ENCODE measurements at places on chromosomes 4 and X.
A peak's percentile ranks its signal among the peaks of the same experiment; 100 is the strongest.

DNA sequence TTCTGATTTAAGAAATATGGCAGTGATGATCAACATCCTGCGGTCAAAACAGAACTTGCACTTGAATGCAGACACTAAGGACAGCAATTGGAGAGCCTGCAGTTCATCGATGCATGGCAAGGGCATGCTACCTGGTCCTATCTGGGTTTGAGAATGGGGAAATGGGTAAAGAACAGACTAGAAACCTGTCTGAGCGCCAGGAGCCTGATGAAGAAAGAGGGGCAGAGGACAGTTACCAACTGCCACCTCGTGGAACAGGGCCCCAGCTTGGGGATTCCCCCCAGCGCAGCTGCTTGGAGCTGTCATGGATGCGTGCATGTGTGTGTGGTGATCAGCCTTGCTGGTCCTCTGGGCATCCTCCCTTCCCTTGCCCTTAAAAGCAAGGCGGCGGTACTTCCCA, 30.2 kb upstream of the NKRF start:
- no peak for DNase-seq

- DNase-seq = no peak
Observed at GRCh38 chrX:134177527-134177926, 59.5 kb upstream of the CCDC160 start.

DNA sequence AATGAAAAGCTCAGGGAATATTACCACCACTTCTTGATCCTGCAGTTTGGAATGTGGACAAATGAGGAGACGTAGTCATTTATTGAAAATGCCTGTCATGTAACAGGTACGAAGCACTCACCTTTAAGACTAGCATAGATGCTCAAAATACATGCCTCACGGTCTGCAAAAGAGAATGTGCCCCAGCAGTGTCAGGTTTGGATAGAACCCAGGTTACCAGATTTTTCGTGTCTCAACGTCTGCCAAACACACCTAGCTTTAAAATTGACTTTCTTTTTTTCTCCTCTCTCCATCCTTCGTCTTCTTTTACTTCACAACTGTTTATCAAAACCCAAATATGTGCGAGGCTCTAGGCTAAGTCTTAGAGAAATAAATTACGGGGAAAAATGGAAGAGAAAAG, 606.8 kb upstream of the ATOH1 start:
- no peak for DNase-seq

DNA sequence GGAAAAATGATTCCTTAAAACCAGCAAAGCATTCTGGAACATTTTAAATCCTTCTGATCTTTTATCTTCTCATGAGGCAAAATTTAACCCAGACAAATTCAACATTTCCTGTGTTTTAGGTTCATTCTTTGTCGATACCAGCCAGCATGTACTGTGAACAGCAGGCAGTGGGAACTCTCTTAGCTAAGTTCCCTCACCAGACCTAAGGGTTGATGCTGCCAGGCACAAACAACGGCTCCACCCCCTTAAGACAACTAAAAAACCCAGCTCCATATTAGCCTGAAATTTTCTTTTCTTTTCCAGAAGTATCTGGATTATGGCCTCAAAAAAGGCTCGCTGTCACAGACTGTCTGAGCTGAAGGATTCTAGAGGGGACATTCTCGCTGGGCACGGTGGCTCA, 2.4 kb upstream of the RBM47 start:
- no peak for DNase-seq

DNA sequence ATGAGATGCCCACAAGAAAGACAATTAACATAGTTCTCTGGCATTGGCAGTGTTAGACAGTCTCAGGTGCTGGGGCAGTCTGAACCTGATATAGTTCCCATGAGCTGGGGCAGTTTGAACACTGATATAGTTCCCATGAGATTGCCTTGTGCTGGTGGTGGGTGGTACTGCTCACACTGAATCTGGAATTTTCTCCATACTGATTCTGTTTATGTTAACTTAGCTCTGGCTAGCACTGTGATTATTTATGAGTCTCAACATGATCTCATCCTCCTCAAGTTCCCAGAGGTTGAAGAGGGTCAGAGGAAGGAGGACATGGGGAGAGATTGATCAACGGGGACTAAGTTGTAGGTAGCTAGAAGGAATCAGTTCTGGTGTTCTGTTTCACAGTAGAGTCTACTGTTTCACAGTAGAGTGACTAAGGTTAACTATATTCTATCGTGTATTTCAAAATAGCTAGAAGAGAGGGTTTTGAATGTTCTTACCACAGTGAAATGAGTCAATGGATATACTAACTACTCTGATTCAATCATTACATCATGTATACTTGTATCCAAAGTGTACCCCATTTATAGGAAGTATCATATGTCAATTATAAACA, 379.9 kb downstream of the ADAM29 start:
- DNase-seq = peak; percentile 76

GRCh38 chr4:24533364-24533763, 51.0 kb downstream of the DHX15 start:
- DNase-seq = no peak

GRCh38 chrX:154737136-154737535, 13.7 kb downstream of the GAB3 start:
- no peak for DNase-seq

GRCh38 chr4:99362768-99363167, 10.2 kb upstream of the ADH1C start:
- no peak for DNase-seq

- DNase-seq = peak; percentile 76
Observed at GRCh38 chr4:2489841-2490552, 21.1 kb downstream of the RNF4 start.

DNA sequence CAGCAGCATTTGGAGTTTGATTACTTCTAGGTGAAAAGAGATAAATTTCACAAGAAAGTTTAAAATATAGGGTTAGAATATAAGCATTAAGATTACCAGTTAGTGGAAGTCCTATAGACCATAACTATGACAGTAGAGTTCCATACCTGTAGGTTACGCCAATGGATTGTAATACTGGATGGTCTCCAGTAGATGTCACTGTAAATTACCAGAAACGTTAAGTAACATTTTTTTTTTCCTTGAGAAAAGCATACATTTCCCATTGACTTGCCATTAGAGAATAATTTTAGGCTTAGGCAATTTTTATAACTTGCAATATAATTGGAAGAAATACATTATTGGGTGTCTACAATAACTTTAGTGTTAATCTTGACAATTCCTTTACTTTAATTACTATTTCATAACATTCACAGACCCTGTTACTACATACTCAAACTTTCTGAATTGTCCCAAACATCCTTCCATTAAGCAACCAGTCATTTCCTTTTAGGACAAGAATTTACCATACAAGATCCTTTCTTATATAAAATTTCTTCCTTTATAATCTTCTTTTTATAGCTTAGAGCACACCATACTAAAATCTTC, 304.1 kb upstream of the TECRL start:
- DNase-seq = peak; percentile 30

DNA sequence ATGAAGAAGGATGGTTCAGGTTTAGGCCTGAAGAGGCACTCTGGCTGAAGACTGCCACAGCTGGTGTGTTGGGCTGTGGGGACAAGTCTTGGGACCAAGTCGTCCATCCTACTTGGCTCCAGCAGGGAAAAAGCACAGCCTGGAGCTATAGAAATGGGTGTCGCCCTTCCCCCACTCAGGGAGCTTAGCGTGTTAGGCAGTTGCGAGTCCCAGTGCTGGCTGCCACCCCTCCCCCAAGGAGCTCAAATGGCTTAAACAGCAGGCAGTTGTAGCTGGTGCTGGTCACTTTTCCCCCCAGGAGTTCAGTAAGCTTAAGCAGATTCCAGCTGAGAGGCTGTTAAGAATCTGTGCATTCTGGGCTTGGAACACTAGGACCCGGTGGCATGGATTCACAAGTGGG, 319.5 kb upstream of the POF1B start:
- no peak for DNase-seq

DNA sequence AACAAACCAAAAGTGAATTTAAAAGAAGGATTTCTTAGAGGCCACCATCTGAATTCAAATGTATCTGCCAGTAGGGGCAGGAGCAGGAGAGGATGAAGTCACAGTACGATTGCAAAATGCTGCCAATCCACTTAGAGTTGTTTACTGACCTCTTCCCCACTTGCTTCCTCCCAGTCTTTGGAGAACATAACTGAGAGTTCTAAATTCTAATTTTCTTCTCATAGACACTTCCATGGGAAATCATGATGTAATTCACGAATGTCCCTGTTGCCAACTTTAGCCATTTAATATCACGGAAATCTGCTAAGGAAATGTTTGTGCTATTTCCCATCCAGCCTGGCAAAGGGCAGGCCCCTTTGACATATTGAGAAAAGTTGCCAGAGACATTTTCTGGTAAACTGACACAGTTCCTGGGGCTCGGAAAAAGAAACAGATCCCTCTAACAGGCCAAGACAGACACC, 33.6 kb upstream of the NOCT start:
- peak; percentile 92 for DNase-seq

- no peak for DNase-seq
Observed at GRCh38 chrX:42943051-42943974, 165.3 kb upstream of the PPP1R2C start.

GRCh38 chrX:118062817-118063615, 53.6 kb downstream of the KLHL13 start:
- DNase-seq = no peak

DNA sequence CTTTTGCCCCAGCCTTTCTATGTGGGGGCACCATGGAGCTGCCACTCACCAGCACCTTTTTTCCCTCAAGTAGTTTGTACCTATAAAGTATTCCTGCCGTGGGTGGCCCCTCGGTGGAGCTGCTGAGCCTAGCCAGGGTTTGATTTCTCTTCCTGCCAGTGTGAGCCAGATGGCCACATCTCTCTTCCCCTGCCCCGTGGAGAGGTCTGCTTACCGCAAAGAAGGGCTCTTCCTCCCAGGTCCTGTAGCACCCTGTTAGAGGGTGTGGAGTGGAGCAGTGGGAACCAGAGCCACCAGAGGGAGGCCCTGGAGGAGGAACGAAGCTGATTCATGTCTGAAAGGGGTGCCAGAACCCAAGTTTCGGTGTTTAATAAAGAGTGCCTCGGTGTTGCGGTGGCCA, 95.4 kb downstream of the PTTG2 start:
- no peak for DNase-seq

DNA sequence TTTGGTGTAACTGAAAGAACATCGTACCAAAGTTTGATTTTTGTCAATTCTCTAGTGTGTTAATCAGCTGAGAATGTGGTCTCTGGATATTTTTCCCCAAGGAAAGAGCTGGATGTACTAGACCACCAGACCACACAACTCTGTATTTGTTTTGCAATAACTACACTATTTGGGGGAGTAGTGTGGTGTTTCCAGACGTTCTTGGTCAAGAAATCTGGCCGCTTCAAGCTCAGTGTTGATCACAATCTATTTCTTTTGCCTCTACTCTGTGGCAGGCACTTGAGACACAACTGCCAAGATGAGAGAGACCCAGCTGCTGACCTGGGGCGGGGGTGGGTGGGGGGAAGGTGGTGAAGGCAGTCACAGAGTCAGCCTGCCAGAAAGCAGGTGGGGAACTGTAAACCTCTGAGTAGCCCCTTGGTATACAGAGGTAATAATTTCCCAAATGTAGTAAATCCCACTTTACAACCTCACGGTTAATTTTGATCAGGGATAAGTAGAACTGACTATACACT, 30.6 kb downstream of the PTTG2 start:
- DNase-seq = no peak

DNA sequence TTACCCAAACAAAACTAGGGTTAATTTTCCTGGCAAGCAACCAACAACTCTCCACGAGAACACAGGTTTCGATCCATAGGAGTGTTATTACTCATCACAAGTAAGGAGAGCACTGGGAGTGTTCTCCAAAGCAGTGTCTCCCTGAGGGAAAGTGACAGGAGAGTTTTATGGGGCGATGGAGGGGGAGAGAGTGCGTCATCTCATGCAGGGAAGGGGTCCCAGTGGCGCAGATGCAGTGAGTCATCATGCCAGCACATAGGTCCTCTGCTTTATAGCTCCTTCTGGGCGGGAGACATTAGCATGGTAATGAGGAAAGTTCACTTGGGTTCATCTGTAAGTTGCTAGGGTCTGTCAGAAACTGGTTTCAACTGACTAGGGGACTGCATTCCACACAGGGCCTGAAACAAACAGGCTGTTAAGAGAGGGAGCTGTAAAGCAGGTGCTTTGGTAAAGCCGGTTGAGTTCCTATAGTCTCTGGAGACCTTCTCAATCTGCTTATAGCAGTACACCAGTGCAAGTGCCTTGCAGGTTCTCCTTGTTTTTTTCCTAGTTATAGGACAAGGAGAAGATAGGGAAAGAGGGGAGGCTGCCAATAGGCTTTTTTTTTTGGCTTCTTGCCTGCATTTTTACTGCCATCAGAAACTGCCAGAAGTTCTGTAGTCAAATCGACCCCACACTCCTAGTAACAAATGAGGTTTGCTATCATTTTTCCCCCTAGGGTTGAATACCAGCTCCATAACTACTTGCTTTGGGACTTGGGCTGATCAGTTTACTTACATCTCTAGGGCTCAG, 12.8 kb upstream of the BOD1L1 start:
- DNase-seq = peak; percentile 95

GRCh38 chr4:151887031-151887815, 126.4 kb upstream of the GATB start:
- DNase-seq = peak; percentile 50

- peak; percentile 86 for DNase-seq
Observed at GRCh38 chr4:137390707-137391106, 141.6 kb downstream of the PCDH18 start.

Measured in fibroblast of mammary gland (primary cell).